Common myeloid progenitor, CD34-positive (primary cell): ENCODE measurements at places on chromosomes 12 and 14.
A peak's percentile ranks its signal among the peaks of the same experiment; 100 is the strongest.

DNA sequence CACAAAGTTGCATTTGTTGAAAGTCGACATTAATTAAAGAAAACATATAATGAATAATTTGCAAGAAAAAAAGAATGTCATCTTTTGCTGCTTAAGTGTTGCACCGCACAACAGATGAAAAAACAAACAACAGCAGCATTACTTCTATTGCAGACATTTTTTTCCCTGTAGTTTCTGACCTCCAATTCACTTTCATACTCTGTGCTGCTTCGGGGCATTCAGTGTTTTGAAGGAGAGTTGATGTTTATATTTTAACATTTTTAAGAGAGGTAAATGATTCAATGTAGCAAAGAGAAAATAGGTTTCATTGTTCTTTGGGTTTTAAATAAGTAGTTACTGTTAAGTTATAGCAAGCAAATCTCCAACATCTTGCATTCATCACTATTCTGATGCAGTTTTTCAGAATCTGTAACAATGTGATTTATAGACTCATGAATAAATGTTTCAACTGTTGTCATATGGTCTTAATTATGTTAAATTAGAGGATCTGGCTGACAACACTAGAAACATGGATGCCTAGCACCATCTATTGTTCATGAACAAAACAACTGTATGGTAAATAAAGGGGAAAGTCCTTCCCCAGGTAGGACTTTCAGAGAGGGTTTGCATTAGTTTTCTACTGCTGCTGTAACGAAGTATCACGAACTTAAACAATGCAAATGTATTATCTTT is 168.1 kb downstream of the BCAT1 start:
- peak; percentile 16 for DNase-seq

DNA sequence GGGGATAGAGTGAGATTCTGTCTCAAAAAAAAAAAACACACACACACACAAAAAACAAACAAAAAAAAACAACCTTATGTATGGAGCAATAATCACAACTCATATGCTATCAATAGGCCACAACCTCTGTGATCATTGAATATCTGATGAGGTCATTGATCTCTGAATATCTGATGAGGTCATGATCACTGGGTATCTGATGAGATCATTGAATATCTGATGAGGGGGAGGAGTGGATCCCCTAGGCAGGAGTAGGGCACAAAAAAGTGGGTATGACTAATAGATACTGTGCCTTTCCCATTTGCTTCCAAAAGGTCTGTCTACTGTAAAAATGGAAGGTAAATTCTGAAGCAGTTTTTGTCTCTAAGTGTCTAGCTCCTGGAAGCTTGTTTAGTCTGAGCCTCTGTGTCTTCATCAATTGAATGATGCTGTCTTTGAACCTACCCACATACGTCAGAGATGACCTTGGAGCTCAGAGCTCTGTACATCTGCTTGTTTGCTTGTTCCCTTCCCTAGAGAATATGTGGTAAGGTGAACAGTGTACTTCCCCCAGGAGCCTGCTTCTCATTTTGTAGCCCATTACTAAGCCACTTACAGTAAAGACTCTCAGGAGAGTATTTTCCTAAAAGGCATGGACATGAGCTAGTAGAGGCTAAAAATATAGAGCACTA is 13.6 kb downstream of the PAH start:
- no peak for DNase-seq

GRCh38 chr14:32073537-32074189 is 3.4 kb upstream of the ARHGAP5 start:
- DNase-seq = peak; percentile 92

GRCh38 chr12:41892302-41892701 is 252.4 kb downstream of the GXYLT1 start:
- DNase-seq = no peak

DNA sequence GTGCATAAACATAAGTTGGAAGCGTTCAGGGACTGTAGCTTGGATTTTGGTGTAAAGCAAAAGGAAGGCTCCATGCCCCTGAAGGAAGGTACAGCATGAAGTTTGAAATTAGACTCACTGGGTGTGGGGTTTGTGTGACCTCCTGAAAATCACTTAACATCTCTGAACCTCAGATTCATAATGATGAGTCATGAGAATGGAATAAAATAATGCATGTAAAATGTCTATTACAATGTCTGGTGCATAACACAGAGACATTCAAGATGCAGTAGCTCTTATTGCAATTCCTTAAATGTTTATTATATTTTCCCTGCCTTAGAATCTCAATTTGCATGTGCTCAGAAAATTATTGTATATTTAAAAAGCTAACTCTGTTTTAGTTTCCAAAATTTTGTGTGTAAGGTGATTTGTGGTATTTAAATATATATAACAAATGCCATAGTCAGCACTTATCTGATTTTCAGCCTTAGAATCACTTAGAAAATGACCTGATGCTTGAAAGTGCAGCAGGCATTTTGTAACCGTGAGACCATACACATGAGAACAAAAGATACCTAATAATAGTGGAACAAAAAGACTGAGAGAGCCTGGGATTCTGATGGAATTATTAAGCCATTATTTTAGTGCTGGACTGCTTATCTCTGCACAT is 66.3 kb downstream of the E2F7 start:
- no peak for DNase-seq

GRCh38 chr14:61140872-61141271 is 140.3 kb downstream of the TMEM30B start:
- DNase-seq = no peak

- DNase-seq = no peak
Observed at GRCh38 chr12:45138609-45139008, 77.3 kb upstream of the ANO6 start.

DNA sequence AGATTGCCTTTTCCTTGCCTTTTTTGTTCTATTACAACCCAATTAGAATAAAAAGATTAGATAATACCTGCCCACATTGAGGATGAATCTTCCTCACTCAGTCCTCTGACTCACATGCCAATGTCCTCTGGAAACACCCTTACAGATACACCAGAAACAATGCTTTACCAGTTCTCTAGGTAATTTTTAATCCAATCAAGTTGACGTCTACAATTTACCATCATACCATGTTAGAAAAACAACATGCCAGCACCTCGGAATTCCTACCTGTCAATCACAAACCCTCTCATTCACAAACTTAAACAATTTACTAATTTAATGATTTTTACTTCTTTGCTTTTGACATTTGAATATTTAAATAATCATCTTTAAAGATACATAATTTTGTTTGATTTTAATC is 953.8 kb downstream of the TRHDE start:
- no peak for DNase-seq

DNA sequence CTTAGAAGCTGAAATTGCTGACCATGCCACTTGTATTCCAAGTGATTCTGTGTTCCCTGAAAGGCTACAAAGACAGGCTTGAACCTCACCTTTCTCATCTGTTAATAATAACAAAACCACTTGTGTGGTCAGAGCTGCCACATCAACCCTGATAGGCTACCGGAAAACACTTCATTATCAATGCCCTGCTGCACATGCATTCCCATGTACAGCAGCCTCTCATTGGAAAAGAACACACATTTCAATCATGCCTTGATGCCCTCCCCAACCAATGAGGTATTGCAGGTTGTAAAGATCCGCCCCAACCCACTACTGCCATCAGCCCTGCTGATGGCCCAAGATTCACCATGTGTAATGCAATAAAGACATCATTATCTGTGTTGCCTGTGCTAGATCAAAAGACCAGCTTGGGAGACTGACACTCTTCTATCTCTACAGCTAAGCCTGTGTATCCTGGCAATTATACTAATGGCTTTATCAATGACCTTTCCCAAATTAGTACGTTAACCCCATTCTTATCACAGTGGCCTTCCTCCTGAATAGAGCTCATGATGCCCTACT is 2.8 kb downstream of the GPR19 start:
- no peak for DNase-seq

DNA sequence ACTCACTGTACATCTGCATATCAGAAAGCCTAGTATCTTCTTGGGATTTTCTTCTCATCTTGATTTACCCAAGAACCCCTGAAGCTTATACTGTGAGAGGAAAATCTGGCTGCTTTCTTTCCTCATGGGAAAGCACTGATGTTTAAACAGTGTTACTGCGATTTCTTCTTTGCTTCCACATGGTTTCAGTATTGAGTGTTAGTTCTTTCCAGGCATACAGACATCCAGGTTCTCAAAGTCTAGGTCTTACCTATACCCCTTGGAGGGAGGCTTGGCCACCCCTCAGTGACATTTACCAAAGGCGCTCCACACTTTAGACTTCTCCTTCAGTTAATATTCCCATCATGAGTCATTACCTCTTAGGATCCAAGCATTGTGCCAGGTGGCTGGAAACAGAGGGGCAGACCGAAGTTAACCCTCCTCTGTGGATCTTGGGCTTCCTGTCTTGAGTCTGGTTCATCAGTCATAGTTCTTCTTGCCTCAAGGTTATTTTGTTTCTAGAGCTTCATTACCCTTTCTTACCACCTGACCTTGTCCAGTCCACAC is 79.1 kb downstream of the TMEM117 start:
- DNase-seq = no peak

- DNase-seq = no peak
Observed at GRCh38 chr14:88823968-88824313, 510 bp upstream of the TTC8 start.

- DNase-seq = no peak
Observed at GRCh38 chr12:112942572-112942971, 4.3 kb downstream of the OAS3 start.

- no peak for DNase-seq
Observed at GRCh38 chr14:36975834-36976233, 196.6 kb downstream of the SLC25A21 start.

GRCh38 chr14:90747909-90748308 is 68.3 kb downstream of the TTC7B start:
- DNase-seq = no peak

DNA sequence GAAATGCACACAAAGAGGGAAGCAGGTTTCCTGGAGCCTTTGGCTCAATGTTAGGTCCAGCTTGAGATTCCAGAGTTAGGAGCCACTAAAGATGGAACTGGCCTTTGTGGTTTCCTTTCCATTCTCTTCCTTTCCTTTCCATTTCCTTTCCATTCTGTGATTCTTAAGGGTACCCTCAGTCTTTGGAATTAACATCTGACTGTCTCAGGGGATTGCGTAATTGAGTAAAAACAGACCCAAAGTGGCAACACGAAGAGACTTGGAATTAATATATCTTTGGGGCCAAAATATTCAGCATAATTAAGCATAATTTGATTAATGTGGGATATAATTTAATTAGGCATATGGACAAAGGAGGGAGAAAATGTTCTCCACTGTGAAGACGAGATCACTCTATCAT is 205.6 kb downstream of the CRADD start:
- DNase-seq = no peak
